ENCODE measurements at places on chromosomes 5 and 9.

GRCh38 chr9:98132806-98133631 lies 14.0 kb upstream of the TRIM14 start:
- DNase-seq: no peak

- no peak for DNase-seq
Observed at GRCh38 chr9:133035669-133036068, 4.9 kb downstream of the GTF3C5 start.

DNA sequence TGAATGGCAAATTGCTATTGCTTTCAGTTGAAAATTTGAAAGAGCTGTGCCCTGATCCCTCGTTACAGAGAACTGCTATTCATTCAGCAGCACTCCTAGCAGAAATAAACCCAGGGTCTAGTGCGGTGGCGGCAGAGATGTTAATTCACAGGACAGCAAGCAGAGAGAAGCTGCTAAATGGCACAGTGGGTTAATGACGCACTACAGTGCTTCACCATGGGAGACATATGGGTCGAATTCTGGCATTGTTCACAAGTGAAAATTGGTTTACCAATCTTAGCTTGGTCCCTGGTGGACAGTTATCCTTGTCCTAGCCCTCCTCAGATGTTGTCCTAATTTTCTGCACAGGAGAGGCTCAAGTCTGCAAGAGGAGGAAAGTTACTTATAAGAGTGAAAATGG lies 807.4 kb downstream of the TLE1 start:
- DNase-seq: no peak

GRCh38 chr5:32072054-32072453 lies 102.1 kb downstream of the GOLPH3 start:
- DNase-seq: no peak

DNA sequence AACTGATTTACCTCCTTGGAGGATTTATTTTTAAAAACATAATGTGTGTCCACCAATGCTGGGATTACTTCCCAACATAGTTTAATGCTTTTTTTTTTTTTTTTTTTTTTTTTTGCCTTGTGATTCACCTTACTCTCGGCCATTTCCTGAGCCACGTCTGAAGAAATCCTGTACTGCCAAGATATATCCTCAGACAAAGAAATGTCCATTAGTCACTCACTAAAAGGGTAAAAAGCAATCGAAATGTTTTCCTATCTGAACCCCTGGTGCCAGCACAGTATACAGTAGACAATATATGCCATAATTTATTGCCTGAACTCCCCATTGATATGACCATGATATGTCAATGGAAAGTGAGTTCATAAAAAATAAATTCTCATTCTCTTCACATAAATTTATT lies 344.1 kb downstream of the BNC2 start:
- DNase-seq: no peak

- DNase-seq: no peak
Observed at GRCh38 chr9:113570749-113571711, 107.5 kb downstream of the RGS3 start.

DNA sequence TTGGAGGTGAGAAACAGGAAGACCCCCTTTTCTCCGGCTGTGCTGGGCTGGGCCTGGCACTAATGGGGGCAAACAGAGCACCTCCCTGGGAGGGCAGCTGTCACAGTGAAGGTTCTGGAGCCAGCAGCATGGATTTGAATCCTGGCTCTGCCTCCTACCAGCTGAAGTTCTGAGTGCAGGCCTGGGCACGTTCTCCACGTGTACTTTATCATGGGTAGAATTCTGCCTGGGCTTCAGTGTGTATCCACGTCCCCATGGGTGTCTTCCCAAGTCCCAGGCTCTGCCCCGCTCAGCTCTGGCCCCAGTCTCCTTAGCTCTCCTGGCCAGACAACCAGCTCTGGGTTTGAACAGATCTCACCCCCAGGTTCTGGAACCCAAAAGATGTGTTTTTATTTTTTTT lies 223.2 kb downstream of the PBX3 start:
- DNase-seq: no peak

DNA sequence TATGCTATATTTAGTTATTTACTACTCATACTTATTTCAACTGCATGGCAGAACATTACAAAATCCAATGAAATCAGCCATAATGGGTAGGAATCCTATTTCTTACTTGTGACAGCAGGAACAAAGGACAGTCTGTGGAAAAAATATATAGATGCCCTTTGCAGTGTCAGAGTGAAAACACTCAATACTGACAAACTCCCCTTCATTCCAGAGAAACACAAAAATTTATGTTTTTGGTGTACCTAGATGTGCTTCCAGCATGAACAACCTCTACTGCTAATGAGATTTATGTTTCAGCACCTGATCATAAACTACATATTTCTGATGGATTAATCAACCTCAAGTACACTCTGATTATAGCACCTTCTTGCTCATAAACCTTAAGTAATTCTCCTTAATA lies 132.4 kb downstream of the CDH10 start:
- DNase-seq: no peak

DNA sequence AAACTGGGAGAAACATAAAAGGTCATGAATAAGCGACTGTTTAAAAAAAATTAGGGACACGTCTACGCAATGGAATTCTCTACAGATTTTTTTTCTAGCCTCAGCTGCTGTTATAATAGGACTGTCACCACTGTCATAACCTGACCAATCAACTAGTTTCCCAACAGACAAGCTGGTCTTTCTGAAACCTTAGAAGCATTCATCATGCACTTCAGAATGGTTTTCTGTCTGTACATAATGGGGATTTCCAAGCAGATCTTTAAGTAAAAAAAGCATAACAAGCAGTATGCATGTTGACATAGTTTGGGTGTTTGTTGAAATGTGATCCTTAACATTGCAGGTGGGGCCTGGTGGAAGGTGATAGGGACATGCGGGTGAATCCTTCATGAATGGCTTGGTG lies 58.3 kb upstream of the SEMA6A start:
- no peak for DNase-seq

DNA sequence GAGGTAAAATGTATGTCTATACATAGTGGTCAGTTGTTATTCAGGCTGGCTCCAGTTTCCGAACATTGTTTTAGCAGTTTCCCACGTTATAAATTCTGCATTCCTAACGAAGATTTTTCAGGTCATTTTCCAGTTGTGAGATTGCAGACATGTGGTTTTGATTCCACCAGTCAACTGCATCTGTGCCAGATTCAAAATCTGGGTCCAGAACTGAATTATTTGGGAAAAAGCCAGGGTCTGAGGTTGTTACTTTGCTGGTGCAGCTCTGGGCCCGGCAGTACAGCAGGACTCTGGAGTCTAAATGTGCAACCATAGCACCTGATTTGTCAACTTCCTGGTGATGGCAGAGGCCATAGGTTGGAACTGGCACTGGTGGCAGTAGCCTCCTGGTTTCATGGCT lies 105.7 kb upstream of the MEGF10 start:
- DNase-seq: no peak

DNA sequence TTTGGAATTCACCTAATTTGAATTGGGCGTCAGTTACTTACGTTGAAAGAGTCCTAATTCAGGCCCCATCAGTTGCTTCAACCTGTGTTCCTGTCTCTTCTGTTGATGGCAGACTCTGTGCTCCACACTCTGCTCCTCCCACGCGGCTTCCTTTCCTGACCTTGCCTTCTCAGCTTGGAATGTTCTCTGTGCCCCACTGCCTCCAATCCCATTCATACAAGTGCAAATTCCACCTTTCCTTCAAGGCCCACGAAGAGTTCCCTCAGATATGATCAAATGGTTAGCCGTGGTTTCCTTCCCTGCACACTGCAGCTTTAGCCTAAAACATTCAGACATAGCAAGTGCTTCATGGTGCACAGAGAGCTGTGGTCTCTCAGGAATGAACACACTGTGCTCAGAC lies 65.7 kb downstream of the SREK1 start:
- no peak for DNase-seq

DNA sequence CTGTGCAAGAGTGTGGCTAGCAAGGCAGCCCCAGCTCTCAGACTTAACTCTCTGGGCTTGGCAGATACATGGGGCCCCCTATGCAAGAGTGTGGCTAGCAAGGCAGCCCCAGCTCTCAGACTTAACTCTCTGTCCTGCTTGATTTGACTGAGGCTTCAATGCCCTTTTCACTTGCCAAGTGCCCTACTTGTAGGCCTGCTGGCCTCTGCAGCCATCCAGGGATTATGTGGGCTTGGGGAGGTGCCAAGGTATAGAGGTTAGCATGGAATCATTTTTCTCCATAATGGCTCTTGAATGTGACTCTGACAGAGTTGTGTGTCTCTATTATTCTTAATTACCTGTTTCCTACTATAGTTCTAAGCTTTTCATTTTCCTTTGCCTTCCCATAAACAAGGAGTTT lies 115.5 kb upstream of the RUSC2 start:
- no peak for DNase-seq

DNA sequence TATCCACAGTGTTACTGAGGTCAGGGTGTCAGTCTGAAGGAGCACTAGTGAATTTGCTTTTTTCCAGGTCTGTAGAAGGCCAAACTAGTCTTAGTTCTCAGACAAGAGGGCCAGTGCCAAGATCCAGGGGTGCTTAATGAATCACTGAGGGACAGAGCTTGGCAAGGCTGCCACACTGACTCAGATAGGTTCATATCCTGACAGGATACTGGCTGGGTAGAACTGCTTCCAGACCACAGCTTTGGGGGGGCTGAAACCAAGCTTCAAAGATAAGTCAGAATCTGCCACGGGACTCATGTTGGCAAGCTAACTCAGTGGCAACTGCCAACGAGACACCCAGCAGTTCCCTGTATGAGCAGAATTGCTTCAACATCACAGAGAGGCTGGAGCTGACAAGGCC lies 1125.4 kb downstream of the EFNA5 start:
- no peak for DNase-seq

DNA sequence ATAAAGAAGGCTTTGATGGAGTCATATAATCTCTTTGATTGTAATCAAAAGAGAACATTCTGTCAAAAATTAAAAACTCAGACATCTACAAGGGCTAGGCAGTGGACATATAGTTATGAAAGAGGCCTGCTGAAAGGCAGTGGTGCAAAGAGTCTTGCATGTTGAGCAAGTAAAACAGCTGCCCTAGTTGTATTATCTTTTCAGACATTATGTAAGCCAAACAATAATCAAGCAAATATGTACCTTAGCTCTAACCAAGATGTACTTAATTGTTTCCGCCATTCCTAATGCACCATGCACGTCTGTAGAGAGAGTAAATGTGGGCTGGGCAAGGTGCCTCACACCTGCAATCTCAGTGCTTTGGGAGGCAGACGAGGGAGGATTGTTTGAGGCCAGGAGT lies 14.3 kb downstream of the GAPT start:
- no peak for DNase-seq

GRCh38 chr9:34098307-34098706 lies 28.2 kb downstream of the DCAF12 start:
- no peak for DNase-seq

GRCh38 chr5:22560147-22560546 lies 293.0 kb downstream of the CDH12 start:
- DNase-seq: no peak

DNA sequence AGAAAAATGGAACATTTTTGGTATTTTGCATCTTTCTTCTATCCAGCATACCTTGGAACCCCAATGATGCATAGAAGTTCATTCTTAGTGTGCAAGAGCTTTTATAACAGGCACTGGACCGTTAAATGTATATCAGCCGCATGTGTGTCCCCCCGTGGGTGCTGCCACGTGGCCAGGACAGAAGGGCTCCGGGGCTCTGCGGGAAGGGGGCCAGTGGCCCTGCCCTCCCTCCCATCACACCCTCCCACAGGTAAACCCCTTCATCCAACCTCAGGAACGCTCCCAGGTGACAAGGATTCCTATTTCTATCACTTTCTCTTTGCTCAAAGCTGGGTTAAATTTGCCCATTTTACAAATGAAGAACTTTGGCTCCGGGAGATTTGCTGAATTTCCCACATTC lies 393.4 kb upstream of the IRX4 start:
- DNase-seq: no peak

GRCh38 chr5:34550247-34550646 lies 105.9 kb upstream of the RAI14 start:
- no peak for DNase-seq

DNA sequence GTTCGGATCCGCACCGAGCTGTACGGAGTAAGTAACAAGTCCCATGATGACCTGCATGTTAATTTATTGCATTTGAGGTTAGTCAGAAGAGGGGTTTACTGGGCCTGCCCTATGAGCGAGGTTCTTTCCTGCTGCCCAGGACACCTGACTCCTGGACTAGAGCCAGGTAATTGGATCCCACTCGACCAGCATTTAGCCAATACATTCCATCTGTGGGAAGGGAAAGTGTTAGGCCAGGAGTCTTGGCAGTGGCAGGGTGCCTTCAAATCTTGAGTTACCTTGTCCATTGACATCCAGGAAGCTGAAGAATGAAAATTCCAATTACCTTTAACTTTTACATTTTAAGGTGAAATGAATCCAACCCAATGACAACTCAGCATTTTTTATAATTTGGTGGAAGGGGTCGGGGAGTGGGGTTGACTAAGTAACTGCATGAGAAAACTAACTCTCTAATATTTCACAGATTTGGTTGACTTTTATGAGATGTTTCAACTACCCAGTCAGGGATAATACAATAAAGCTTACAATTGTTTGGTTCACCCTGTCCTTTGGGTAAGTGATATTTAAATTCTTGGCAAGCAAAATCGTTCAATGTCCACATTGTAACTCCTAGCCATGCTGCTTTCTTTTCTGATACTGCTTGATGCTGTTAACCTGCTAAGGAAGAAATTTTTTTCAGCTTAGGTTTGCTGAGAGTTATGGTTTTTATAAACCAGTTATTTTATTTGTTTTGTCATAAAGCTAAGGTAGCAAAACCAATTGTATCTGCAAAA lies 111.6 kb upstream of the IQGAP2 start:
- DNase-seq: no peak

DNA sequence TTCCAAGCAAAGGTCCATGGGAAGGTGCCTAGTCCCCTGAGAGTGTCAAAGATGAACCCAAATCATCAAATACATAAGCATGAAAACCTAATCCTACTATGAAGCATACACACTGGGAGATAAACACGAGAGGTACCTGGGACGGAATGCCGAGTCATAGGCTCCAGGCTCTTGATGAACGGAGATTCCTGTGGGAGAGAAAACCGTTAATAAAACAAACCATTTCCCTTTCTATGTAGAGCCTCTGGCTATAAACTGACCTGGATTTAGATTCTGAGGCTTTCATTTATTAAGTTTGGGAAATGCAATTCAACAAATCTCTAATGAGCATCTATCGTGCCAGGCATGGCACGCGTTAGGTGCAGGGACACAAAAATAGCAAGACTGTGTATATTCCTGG lies 206.4 kb upstream of the IL12B start:
- DNase-seq: no peak

GRCh38 chr5:128053291-128053954 lies 30.1 kb upstream of the SLC12A2 start:
- DNase-seq: no peak

DNA sequence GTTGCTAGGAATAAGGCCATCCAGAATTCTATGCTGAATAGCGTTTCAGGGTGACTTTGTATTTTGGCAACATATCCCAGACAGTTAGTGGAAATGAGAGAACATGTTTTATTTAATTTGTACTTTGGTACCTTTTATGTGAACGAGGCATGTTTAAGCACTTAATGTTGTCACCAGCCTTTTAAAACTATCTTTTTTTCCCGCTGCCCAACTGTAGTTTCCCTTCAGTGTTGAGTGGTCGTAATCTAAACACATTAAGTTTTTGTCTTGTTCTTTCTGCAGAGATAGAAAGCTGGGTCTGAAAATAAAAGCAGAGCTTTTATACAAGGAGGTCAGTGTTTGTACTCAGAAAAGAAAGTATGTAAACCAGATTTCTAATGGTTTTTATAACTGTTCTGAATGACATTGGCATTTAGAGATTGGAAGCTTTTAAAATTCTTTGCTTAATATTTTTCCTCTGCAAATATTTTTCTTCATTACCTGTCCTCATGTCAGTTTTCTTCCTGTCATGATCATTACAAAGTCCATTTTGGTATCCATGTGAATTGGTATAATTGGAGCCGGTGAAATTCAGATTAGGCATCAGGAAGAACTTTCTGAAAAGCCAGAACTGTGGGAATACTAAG lies 100.7 kb downstream of the ARHGEF28 start:
- no peak for DNase-seq

All from stimulated activated CD4-positive, alpha-beta T cell treated with anti-CD3 and anti-CD28 coated beads, Interleukin-4, amount 100 ng/mL, for 48 hours (primary cell).